ENCODE measurements at places on chromosomes 3 and 15.

DNA sequence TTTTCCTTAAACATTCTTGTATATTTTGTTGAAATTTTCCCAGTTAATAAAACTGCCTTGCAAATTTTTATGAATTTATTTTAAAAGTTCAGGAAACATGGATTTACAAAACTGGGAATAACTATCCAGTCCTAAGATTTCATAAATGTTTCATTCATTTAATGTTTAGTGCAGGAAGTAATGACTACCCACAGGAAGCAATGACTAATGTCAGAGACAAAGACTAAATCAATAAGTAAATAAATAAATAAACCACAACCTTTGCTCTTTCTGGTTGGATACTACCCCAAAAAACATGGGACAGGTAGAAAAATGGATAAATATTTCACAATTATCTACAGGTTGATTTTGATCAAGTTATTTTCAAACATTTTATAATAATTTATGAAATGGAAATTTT is 48.8 kb upstream of the TMCO5A start:
- DNase-seq = no peak

- DNase-seq = no peak
Observed at GRCh38 chr3:186901135-186901734, 29.1 kb upstream of the ST6GAL1 start.

DNA sequence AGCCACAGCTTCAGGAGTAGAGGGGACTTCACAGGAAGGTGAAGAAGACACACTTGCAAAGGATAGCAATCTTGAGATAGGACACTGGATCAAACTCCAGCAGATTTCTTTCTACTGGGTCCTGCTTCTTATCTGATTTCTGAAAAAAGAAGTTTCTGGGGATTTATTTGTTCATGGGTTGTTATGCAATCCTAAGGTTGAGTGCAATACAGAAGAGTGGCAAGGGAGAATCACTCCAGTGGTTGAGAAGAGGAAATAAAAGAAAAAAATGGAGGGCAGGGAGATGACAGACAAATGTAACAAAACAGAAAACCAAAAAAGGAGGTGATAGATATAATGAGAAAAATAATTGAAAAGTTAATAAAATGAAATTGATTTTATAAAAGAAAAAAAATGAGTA is 858.3 kb downstream of the TUSC7 start:
- DNase-seq = no peak

DNA sequence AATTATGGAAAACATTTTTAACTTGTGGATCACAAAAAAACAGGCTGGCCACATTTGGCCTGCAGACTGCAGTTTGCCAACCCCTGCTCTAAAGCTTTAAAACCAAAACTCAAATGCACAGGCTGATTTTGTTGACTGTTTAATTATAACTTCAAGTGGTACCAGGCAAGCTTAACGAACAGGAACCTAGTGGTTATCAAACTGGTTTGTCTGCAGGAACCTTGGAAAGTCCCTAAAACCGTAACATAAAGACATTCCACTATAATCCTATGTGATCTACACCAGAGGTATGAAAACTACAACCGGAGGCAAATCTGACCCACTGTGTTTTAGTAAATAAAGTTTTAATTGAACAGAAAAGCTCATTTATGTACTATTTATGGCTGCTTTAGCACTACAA is 52.4 kb downstream of the TBL1XR1 start:
- no peak for DNase-seq

- DNase-seq = no peak
Observed at GRCh38 chr3:72756900-72757299, 91.3 kb downstream of the SHQ1 start.

GRCh38 chr3:188383748-188384147 is 229.8 kb downstream of the LPP start:
- DNase-seq = no peak

DNA sequence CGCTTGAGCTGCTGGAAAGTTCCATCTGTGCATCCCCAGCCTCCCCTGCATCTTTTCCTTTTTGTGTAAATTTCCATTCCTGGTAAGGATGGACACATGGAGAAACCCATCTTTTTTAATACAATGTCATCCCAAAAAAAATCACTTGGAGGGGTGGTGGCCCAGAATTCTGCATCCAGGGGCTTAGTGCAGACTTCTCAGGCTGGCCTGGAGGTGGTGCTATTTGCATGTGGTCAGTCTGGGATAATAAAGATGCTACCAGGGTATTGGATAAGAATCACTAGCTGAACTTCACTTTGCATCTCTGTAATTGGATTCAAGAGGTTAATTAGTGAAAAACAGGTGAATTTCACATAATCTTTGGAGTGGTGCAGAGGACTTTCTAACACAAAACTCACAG is 1.8 kb upstream of the ZSCAN2 start:
- peak; percentile 71 for DNase-seq

GRCh38 chr3:62833538-62833937 is 41.7 kb downstream of the CADPS start:
- peak; percentile 54 for DNase-seq

DNA sequence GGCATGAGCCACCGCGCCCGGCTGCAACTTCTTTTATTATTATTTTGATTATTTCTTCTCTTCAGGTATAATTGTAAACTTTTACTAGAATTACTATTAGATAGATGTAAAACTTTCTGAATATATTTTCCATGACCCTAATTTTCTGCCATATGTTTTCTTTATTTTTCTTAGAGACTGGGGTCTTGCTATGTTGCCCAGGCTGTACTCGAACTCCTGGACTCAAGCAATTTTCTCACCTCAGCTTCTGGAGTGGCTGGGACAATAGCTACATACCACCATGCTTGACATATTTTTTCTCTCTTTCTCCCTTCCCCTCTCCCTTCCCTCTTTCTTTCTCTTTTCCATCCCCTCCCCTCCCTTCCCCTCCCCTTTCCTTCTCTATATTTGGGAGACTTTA is 29.6 kb upstream of the CHST2 start:
- DNase-seq = no peak

GRCh38 chr15:39517122-39517855 is 63.6 kb upstream of the THBS1 start:
- DNase-seq = no peak

DNA sequence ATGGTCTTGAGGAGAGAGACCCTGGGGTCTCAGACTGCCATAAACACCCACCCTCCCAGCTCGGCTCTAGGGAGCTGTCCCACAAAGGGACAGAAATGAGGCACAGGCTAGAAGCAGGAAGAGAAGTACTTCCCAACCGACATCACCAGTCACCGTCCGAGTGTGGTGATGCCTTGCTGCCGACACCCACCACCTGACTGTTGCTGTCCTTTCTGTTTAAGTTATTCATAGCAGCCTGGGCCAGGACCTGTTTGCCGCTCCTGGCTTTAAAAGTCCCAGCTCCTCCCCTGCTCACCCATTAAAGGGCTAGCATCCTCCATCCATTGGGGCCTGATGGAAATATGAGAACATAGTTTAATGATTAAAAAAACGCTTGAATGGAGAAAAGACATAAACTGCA is 13.2 kb upstream of the SPG11 start:
- DNase-seq = no peak

DNA sequence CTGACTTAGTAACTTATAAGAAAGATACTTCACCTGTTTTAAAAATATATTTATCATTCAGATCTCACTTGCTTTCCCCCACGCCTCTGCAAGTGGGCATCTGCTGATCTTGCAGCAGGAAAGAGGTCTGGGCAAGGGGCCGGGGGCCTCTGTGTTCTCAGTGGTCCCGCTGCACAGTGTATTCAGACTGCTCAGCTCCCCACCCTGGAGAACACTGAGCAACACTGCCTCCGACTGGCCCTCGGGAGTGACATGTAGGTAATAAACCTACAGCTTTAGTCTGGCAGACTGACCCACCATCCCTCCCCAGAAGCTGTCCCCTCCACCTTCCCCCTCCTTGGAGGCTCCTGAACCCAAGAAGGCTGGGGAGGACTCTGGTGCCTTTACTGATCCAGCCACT is 43.8 kb downstream of the GABRB3 start:
- DNase-seq = no peak

- no peak for DNase-seq
Observed at GRCh38 chr3:60167186-60167585, 1084.1 kb downstream of the FHIT start.

DNA sequence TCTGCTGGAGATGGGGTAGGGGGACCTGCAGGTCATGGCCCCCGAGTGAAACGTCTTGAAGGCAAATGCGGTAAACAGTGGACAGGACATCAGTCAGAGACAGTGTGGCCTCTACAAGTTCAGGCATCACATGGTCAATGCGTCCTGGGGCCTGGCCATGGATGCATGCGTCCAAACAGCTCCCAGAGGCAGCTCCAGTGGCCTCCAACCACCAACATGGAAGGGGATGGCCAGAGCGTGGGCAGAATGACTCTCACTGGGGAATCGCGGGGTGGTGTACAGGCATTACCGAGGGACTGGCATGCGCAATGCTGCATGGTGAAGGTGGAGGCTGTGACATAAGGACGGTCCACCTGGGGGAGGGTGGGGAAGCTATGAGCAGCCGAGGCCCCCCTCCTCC is 35.6 kb upstream of the IQSEC1 start:
- no peak for DNase-seq

- DNase-seq = no peak
Observed at GRCh38 chr15:74868059-74868458, 5.1 kb downstream of the SCAMP2 start.

DNA sequence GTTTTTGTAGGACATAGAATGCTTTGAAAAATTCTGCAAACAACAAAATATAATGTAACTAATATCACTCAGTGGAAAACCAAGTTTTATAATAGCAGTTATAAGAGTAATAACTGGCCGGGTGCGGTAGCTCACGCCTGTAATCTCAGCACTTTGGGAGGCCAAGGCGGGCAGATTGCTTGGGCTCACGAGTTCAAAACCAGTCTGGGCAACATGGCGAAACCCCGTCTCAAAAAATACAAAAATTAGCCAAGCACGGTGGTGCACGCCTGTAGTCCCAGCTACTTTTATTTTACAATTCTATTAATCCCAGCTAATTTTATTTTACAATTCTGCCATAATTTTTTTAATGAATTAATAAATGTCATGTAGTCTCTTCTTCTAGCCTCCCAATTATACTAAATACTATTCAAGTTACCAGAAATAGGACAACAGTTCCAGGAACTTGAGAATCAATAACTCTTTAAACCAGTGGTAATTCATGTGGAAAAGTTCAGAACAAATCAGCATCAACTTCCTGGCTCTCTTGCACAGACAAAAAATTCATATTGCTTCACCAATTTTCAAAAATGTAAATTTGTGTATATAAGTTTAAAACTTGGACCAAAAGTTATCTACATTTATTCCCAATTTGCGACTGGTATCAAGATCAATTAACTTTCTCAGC is 2.2 kb downstream of the DENND4A start:
- no peak for DNase-seq

GRCh38 chr3:181050738-181051137 is 61.2 kb upstream of the DNAJC19 start:
- no peak for DNase-seq

GRCh38 chr15:100314809-100315400 is 26.9 kb downstream of the ADAMTS17 start:
- DNase-seq = no peak

- no peak for DNase-seq
Observed at GRCh38 chr3:187520027-187520945, 149.9 kb downstream of the SST start.

GRCh38 chr3:77323626-77324025 is 283.7 kb downstream of the ROBO2 start:
- no peak for DNase-seq

DNA sequence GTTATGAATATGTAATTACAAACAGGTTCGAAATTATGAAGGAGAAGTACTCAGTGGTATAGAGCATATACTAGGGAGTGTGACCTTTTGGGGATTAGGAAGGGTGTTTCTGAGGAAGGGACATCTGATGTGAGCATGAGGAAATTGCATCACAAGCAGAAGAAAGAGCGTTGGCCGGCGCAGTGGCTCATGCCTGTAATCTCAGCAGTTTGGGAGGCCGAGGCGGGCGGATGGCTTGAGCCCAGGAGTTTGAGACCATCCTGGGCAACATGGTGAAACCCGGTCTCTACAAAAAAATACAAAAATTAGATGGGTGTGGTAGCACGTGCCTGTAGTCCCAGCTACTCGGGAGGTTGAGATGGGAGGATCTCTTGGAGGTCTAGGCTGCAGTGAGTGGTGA is 6.9 kb downstream of the CMTM7 start:
- no peak for DNase-seq

- DNase-seq = peak; percentile 78
Observed at GRCh38 chr15:58492661-58493397, 61.0 kb downstream of the LIPC start.

DNA sequence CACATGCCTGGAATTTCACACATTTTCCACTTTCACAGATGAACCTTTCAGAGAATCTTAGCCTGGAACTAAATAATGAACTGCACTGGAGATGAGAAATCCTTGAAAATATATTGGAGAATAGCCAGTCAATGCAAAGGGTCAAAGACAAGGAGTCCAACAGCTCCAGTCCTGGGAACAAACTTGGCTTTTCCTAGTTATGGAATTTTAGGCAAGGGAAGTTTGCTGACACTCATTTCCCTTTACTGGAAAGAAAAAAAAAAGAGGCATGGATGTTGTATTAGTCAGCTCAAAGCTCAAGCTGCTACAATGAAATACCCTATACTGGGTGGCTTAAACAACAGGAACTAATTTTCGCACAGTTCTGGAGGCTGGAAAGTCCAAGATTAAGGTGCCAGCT is 690.8 kb upstream of the ARPP21 start:
- DNase-seq = no peak

DNA sequence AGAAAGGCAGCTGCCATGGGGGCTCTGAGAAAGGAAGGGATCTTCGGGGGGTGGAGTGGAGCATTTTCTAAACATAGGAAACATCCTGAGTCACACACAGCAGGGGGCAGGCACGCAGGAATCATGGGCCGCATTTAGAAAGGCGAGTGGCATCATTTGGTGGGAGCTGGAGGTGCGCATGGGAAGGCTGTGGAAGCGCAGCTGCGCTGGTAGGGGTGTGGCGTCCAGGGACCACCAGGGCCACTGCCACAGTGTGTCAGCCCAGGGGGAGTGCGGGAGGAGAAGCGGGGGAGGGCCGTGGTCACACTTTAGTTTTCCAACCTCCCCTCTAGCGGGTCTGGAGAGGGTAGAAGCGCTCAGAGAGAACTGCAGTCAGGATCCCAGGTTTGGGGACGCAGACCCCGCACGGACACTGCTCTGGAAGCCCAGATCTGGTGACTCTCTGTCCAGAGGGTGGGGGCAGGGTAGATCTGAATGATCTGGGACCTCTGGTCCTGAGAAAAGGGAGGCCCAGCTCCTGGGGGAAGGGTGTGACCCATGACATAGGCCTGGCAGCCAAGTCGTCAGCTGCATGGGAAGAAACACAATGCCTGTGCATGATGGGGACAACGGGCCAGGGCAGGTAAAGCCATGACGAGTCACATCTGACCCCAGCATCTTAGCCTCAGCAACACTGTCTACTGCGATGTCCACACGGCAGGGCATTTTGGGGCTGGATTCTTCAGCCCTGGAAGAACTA is 88.0 kb upstream of the IQSEC1 start:
- DNase-seq = no peak

DNA sequence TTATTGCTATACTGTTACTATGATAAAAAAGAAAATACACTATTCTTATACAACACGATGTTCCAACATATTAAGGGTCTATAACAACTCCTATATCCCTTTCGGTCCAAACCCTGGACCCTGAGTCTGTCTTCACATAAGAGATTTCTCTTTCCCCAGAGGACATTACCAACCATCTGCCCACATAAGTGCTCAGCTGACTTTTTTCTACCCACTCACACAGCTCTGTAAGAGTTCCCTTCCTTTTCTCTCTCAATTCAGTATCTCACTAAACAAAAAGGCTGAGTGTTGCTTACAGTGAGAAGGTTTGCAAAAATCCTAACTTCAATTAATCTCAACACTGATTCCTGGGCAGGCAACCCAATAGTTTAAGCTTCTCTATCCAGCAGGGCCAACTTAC is 30.5 kb downstream of the ITGB5 start:
- no peak for DNase-seq

Data from D341Med (cell line).